ENCODE measurements at places on chromosomes 3 and 15.

- peak; percentile 59 for DNase-seq
Observed at GRCh38 chr15:38895326-38896255, 331.0 kb upstream of the RASGRP1 start.

DNA sequence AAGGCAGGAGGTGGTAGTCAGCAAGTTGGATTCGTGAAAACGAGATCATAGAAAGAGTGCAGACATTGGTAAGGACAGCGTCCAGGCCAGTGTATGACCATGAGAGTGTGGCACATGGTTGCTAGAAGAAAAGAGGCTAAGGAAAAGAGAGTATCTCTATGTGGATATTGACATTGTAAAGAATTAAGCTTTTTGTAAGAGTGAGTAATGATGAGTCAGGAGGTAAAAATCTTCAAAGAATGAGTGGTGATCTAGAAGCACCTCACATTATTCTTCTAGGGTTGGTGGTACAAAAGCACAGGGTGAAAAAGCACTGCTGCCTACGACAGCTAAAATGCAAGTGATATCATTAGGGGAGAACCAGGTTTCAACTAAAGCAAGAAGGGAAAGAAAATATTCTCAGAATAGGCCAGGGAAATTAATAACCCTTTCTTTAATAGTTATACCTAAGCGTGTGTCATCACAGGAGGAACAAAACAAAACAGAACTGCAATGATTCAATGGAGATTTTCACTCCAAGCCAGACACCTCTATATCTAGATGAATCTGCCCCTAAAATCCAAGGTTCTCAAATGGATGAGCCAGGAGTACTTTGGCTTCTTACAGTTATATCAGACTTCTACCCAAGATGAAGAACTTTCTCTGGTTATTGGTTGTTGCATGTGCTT is 884.7 kb downstream of the NAALADL2 start:
- DNase-seq = no peak

DNA sequence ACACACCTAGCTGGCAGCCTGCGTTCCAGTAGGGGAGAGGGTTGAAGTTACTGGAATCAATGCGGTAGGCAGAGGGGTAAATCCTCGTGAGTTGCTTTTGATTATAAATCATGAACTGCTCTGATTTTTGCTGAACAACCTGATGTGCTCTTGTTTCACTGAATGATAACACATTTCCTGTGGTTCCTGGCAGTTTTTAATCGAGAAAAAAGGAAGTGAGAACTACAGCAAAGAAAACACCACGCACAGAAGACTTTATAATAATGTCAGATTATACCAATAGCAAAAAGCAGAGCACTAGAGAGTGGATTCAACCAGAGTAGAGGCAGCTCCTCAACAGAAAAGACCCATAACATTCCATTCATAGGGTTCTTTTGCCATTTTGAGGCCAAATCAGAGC is 200.8 kb upstream of the STRIT1 start:
- no peak for DNase-seq

DNA sequence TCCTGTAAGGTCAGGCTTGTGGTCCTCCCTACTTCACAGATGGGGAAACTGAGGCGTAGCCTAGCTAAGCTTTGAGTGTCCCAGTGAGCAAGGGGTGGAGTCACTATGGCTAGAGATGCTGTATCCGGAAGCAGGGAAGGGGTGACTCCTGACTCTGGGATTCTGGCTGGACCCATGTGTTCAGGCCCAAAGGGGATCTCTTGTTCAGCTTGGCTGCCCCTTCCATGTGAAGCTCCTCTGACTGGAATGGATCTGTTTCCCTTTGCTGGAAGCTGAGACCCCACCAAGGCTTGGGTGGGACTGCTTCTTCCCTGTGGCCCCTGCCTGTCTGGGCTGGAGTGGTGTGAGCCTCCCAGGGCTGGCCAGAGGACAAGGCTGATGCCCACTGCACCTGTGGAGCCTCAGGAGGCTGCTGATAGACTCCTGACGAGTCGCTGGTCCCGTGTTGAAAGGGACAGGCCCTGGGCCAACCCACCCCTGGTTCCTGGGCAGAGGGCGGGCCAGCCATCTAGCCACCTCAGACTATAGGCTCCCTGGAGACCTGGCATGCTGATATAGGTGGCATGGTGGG is 1.0 kb downstream of the MAPKAPK3 start:
- no peak for DNase-seq

DNA sequence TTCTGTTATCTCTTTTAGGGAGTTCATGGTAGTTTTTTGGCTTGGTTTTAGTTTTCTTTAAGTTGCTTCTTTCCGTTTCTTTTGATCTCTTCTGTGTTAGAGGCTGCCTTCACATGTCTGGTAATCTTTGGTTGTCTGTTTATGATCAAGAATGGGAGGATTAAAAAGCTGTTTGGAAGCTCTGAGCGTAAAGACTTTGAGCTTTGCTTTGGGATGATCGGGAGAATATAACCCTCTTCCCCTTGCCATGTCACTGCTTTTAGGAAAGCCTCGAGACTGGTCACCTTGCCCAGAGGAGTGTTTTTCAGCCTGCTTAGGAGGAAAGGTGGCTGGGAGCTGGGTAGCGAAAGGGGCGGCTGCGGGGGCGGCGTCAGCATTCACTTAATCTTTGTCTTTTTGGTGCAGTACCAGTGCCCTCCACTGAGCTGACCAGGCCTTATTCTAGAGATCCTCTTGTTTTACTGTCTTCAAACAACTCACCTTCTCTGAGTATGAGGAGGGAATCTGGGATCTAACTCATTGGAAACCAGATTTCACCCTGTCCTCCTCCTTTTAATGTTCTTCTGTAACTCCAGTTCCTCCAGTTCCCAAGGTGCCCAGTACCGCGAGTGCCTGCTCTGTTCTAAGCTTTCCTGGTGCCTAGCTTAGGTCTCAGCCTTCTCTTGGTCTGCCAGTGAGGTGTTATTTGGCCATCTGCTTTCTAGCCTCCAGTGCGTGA is 15.5 kb downstream of the TATDN2 start:
- peak; percentile 55 for DNase-seq

DNA sequence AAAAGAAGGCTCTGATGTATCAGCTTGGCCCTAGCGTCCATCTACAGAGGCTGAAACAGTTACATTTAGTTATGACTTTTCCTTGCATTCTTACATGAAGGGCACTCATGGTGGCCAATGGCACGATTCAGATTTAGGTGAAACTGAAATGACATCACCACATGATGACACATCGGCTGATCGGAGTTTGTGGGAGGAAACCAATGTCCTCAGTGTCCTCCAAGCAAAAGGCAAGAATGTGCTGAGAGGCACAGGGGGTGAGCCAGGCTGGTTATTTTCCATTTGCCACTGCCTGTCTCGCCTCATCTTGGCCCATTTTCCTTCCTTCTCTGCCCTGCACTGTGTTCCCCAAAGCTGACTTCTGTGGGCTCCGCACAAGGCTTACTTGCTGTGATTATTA is 34.4 kb downstream of the TARS3 start:
- no peak for DNase-seq

DNA sequence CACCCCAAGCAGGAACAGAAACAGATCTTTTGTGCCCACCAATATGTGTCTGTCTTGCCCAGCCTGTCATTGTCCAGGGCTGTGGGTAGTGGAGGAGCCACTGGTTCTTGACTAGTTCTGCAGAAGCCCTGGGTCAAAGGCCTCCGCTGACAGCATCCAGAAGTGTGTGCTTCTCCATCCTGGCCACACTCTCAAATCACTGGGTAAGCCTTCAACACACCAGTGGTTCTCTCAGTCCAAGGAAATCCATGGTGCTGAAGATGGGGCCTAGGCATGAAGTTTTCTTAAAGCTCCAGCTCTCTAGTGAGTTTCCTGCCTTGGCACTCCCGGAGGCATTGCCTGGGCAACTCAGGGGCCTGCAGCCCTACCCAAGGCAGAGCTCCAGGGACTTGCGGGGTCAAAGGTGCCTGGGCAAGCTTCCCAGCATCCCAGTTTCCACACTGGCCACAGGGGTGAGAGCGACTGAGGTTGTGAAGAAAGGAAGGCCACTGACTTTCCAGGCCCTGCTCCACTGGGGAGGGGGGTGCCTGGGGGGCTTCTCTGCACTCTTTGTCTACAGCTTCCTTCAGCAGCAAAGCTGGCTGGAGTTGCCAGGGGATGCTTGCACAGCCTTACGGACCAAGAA is 37.9 kb upstream of the RPL32 start:
- no peak for DNase-seq

GRCh38 chr3:141020143-141020830 is 30.9 kb upstream of the SPSB4 start:
- DNase-seq = no peak

DNA sequence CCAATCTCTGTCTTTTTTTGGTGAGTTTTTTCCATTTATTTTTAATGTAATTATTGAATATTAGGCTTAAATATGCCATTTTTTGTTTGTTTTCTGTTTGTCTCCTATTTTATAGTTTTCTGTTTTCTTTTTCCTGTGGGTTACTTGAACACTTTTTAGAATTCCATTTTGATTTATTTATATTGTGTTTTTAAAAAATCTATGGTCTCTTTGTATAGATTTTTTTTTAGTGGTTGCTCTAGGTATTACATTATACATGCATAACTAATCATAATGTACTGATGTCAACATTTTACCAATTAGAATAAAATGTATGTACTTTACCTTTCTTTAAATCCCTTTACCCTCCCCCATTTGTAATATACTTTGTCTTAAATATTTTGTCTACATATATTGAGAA is 56.2 kb downstream of the RASA2 start:
- no peak for DNase-seq

GRCh38 chr15:86163816-86164215 is 84.1 kb downstream of the AGBL1 start:
- DNase-seq = no peak

All from dermis blood vessel endothelial cell (primary cell).